GM12878 (cell line): ENCODE measurements at places on chromosomes 12 and 14. TPM values are rescaled to one million over a fixed set of nuclear protein-coding genes. Genes with fewer than 3 reads are reported as not detected.

Gene DAO
- not detected in 2 replicates for total RNA-seq

Gene TDP1
- 55.1 and 56.1 TPM in 2 replicates for total RNA-seq

Gene TOMM20L
- not detected in 2 replicates for total RNA-seq

Gene VPS37B
- 68.6 and 68.7 TPM in 2 replicates for total RNA-seq

Gene TBC1D30
- total RNA-seq, result 15.8 and 16.1 TPM in 2 replicates

Gene PRPH
- total RNA-seq, result 0.31 TPM in 1 of 2 replicates, not detected in the other
